ENCODE measurements at places on chromosomes 7 and 10.

- no peak for DNase-seq
Measured at GRCh38 chr10:80268266-80268665, 21.2 kb downstream of the MAT1A start.

DNA sequence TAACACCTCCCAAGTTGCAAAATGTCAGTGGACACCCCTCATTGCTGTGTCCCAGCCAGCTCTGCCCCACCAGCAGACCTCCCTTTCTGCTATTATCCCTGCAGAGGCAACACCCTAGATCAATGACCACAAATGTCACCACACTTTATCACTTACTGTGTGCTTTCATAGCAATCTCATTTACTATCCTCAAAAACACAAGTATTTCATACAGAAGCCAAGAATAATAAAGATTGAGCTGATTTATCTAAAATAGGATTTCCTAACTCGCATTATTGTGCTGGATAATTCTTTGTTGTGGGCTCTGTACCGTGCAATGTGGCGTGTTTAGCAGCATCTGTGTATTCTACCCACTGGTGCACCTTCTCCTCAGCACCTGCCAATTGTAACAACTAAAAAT, 13.2 kb upstream of the ABCB5 start:
- no peak for DNase-seq

- no peak for DNase-seq
Measured at GRCh38 chr7:158973440-158973839, 117.1 kb downstream of the DYNC2I1 start.

DNA sequence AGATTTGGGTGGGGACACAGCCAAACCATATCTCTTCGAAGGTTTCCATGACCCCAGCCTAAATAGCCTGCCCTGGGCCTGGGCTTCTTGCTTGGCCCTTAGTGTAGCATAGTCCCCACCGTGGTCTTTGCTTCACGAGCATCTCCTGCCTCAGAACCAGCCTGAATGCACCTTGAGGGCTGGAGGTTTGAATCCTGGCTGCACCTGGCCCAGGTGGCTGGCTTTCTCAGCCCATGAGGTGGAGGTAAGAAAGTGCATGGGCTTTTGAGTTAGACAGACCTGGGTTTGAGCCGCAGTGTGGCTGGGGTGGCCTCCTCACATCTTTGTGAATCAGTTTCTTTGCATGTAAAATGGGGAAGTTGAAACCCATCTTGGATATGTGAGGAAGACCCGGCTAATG, 24.2 kb upstream of the PCBD1 start:
- DNase-seq = no peak

DNA sequence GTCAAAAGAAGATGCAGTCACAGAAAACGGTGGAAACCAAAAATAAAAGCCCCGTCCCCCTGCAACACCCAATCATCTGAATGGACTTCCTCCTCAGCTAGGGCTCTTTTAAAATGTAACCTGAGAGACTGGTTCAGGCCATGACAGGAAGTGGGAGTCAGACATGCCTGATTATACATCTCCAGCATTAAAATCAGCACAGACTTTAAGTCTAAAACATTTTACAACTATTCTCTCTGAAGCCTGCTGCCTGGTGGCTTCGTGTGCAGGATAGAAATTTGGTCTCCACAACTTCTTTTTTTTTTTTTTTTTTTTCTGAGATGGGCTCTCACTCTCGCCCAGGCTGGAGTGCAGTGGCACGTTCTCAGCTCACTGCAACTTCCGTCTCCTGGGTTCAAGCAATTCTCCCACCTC, 30.3 kb downstream of the HACD1 start:
- no peak for DNase-seq

GRCh38 chr7:66696774-66697191, 43.8 kb upstream of the RABGEF1 start:
- no peak for DNase-seq

GRCh38 chr10:70672165-70673042, at the start of gene ADAMTS14:
Gene ADAMTS14, plus strand, starts transcription at chr10:70672506. Its CDS starts 297 bp downstream, at chr10:70672803.
- peak; percentile 26 for DNase-seq

- no peak for DNase-seq
Measured at GRCh38 chr7:100132126-100132525, 5.4 kb downstream of the MBLAC1 start.

GRCh38 chr10:118454211-118454610, 112.1 kb upstream of the FAM204A start:
- DNase-seq = no peak

GRCh38 chr7:82028097-82028496, 258.2 kb upstream of the HGF start:
- DNase-seq = no peak

DNA sequence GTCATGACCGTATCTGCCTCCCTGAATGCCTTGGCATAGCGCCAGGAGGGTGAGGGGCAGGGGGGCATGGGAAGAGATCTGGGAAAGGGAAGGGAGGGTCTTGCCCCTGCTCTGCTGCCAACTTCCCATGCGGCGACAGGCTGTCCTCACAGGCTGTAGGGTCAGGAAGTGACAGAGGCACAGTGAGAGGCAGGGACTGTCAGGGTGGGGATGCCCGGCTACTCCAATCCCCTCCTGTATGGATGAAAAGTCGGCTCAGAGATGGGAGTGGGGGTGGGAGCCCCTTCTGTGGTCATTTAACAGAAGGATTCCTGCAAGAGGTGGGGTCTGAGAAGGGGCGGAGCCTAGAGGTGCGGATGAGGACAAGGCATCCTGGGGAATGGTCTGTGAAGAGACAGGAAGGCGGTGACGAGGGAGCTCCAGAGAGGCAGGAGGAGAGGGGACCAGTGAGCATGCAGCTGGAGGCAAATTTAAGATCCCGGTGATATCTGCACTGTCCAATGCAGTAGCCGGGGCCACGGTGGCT, 20.8 kb upstream of the UNC5B start:
- no peak for DNase-seq

GRCh38 chr7:1842321-1843221, 172.5 kb downstream of the ELFN1 start:
- DNase-seq = no peak

GRCh38 chr7:64872351-64873154, 30.5 kb upstream of the ZNF273 start:
- DNase-seq = no peak

DNA sequence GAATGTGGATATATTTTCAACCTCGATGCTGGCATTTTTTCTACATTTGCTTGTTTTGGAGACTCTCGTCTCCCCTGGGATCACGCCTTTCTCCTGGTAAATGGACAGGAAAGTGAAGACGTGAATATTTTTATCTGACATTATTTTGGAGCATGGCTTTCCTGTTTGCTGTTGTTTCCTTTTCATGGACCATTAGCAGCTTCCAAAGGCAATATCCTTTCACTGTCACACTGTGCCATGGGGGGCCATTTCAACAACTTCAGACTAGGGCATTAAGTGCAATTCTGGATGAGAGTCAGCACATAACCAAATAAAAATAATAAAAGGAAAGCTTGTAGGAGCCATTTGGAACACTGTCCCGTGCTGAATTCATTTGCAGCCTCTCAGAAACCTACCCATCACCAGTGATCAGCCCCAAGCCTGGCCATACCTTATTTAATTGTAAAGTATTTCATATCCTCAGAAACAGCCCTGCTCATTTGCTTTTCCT, 75.9 kb upstream of the NEUROD6 start:
- DNase-seq = no peak

GRCh38 chr10:87861566-87861952, 1.8 kb downstream of the KLLN start:
- peak; percentile 73 for DNase-seq

DNA sequence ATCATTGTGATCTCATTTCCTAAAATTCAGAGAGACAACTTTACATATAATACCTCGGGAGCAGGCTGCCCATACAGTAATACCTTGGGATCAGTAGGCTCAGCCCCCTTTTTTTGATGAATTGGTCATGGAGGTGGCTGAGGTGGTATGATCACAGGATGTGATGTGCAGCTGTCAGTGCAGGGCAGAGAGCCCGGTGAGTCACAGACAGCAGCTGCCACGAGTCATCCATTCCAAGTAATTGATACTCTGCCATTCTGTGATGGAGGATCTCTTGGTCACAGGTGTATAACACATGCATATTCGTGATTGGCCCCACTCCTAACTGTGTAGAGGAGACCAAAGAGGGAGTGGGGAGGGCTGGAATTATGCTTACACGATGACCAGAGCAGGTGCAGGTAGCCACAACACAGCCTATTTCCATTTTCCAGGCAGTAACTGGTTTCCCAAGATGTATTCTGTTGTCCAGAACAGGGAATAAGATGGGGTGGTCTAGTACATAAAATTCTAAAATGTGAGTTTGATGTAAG, 14.1 kb downstream of the NRCAM start:
- no peak for DNase-seq

DNA sequence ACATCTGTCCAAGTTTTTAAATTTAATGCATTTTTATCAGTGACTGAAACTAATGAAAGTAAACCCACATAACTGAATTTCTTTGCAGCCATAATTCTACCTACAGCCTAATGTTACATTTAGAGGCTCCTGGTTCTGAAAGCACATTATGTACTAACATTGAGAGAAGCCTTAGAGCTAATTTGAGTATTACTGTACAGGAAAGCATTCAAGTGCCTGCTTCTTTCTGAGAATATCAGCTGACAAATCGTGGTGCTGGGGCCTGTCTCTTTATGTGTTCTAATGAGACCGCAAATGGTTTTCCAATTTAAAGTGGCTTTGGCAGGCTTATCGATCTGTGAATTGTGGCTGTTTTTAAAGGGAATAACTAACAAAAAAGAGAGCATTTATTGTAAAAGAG, 32.3 kb upstream of the DGKB start:
- DNase-seq = no peak

- peak; percentile 35 for DNase-seq
Measured at GRCh38 chr10:104327745-104328645, 10.3 kb downstream of the ITPRIP start.

- DNase-seq = no peak
Measured at GRCh38 chr7:130346177-130346905, 1.7 kb downstream of the CPA5 start.

GRCh38 chr10:71982269-71983178, 18.3 kb downstream of the CHST3 start:
- no peak for DNase-seq

DNA sequence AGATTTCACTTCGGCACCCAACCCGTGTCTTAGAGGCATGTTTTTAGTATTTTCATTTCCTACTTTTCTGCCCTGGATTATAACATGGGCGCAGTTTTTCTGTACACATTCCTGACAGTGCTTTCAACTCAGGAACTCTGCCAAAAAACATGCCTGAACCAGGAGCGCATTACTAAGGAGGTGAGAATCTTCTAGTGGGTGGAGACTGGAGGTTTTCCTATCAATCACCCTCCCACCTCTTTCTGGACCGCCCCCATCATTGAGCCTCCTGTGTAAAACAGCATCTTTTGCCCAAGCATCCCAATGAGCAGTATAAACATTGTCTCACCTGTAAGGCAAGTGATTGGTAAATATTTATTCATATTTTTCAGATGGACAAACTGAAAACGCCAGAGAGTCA, 53.2 kb downstream of the STK17A start:
- DNase-seq = no peak

- DNase-seq = no peak
Measured at GRCh38 chr10:112979927-112980326, 29.9 kb downstream of the TCF7L2 start.

GRCh38 chr10:5656737-5657579, 9.4 kb downstream of the ASB13 start:
- no peak for DNase-seq

DNA sequence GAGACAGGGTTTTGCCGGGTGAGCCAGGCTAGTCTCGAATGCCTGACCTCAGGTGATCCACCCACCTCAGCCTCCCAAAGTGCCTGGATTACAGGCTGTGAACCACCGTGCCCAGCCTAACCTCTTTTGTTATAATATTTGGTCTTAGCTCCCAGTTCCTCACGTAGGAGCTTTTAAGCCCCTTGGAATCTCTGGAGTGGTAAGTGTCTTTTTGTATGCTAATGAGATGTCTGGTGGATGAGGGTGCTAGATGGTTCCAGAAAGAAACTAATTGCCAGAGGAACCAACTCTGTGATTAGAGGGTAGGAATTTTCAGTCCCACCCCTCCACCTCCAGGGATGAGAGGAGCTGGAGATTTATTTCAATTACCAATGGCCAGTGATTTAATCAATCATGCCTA, 5.3 kb upstream of the ARPC1A start:
- DNase-seq = no peak

GRCh38 chr10:5789626-5790025, 23.6 kb downstream of the GDI2 start:
- no peak for DNase-seq

- DNase-seq = no peak
Measured at GRCh38 chr7:98398567-98399372, 2.1 kb downstream of the BAIAP2L1 start.

DNA sequence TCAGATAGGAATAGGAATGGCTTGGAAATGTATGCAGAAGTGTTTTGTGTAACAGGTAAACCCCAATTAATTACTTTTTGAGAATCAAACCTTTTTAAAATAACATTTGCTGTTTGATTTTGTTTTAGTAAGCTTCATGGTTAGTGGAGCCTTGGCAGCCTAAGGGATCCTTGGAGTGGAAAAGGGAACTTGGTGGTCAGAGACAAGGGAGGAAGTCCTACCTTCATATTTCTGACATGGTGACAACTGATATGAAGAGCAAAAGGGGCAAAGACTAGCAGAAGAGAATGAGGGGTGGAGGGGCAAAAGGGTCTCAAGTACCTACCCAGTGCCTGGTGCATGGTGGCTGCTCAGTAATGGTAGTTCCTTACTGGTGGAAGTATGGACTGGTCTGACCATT, 32.3 kb downstream of the AHCYL2 start:
- DNase-seq = no peak

DNA sequence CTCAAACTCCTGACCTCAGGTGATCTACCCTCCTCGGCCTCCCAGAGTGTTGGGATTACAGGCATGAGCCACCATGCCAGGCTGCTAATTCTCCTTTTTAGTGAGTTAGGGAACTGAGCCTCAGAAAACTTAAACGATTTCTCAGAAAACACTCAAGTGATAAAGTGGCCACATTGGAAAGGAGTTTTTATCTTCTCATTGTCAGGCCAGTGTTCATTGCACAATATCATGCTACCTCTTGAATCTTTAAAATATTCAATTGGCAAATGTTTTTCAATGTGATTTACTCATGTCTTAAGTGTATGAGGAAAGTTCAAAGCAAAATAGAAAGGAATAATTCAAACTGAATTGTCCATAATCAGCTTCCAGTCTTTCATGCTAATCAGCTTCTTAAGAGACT, 80.7 kb downstream of the ITGB8 start:
- DNase-seq = no peak

GRCh38 chr10:12800302-12800701, 201.2 kb downstream of the CCDC3 start:
- no peak for DNase-seq

GRCh38 chr7:44057849-44058758, 7.3 kb downstream of the PGAM2 start:
- no peak for DNase-seq

- no peak for DNase-seq
Measured at GRCh38 chr7:38977685-38978084, at the start of gene POU6F2. Gene POU6F2, plus strand, starts transcription at chr7:38977909. Its CDS starts 45 bp downstream, at chr7:38977954.

GRCh38 chr10:92799568-92799967, 48.8 kb upstream of the EXOC6 start:
- DNase-seq = no peak

GRCh38 chr7:99539213-99539811, 12.6 kb downstream of the FAM200A start:
- DNase-seq = no peak

Measured in T1000 (cell line).